ENCODE measurements at places on chromosomes 5 and 9.

GRCh38 chr9:129459547-129460322, 161.2 kb downstream of the C9orf50 start:
- DNase-seq = peak; percentile 69

DNA sequence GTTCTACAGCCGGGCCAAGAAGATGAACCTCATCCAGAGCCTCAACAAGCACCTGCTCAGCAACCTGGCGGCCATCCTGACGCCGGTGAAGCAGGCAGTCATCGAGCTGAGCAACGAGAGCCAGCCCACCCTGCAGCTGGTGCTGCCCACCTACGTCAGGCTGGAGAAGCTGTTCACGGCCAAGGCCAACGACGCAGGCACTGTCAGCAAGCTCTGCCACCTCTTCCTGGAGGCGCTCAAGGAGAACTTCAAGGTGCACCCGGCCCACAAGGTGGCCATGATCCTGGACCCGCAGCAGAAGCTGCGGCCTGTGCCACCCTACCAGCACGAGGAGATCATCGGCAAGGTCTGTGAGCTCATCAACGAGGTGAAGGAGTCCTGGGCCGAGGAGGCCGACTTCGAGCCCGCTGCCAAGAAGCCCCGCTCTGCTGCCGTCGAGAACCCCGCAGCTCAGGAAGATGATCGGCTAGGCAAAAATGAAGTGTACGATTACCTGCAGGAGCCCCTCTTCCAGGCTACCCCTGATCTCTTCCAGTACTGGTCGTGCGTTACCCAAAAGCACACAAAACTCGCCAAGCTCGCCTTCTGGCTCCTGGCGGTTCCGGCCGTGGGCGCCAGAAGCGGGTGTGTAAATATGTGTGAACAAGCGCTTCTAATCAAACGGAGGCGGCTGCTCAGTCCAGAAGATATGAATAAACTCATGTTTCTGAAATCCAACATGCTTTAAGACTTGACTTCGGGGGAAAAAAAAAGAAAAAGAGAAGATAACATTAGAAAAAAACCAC, 28.5 kb downstream of the AMBP start:
- DNase-seq = no peak

DNA sequence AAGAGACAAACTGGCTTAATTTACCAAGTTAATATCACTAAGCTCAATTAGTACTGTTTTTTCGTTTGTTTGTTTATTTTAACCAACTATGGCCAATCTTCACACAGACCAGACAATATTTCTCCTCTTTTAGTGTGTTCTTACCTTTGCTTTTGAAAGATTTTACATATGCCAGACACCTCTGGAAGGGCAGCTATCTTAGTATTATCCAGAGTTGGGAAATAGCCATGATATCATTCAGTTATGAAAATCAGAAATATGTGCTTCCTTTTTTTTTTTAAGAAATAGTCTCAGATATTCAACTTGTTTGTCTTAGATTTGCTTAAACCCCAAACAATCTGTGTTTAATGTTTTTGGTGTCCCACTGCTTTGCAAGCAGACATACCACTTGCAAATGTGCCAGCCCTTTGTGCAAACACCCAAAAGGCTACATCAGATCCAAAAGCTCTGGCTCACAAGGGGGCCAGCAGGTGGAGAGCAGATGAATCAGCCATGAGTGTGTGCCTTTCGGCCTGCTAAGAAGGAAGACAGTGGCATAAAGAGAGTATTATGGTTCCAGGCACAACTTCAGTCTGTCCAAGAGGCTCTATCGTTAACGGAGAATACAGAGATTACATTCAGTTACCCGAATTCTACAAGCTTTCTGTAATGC, 147.6 kb downstream of the EFNA5 start:
- no peak for DNase-seq

DNA sequence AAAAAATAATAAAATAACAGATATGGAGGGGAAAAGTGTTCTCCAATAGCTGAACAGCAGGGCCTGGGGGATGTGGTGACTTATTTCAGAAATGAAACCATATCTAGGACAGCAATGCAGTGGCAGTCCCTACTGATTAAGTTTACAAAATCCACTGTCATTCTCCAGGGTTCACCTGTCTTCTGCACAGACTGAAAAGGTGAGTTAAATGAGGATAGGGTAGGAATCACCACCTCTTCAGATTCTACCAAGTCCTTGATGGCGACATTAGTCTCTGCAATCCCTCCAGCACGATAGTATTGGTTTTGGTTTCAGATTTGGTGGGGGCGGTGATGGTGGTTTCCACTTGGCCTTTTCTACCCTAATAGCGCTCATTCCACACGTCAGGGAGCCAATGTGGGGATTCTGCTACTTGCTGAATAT, 32.3 kb upstream of the NPM1 start:
- DNase-seq = no peak

DNA sequence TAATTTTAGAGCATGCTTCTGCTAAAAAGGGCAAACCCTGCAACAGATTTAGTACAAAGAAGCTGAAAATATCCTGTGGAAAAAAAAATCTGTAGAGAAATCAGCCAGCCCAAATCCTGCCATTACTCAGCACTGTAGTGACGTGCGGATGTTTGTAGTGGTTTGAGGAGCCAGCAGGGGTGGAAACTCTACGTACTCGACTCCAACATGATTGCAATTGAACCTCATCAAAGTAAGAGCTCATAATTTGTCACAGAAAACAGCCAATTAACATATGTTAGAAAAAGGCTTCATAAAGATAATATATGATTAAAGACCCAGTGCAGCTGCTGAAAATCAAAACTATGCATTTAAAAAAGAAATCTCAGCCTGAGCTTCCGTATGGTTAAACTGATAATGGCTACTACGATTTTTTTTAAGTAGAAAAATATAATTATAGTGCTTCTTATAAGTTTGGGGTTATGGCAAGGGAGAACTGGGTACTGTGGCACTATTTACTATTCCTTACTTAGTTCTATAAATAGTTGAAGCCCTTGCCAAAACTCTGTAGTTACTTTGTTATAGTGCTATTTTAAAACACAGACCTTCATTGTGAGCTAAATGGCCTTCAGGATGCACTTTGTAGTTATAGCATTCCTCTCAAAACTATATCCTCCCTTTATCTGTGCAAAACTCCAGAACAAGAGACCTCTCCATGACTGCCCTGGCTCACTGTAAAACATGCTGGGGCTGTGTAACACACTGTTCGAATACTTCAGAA, 49.4 kb downstream of the MEF2C start:
- DNase-seq = no peak

DNA sequence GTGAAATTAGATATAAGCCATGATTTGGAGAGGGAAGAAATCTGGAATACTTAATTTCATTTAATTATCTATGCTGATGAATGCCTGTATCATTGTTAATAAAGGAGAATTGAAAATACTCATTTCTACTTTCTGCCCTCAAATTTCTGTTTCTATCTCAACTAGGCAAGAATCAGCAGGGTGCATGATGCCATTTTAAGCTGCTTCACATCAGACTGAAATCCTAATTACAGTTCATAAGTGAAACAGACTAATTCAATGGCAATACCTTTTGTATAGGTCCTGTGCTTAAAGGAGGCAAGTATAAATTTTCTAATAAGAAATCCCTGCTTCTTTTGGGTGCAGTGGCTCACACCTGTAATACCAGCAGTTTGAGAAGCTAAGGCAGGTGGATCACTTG, 22.3 kb upstream of the TAL2 start:
- DNase-seq = no peak

- DNase-seq = no peak
Measured at GRCh38 chr5:76718381-76718832, 2.5 kb downstream of the F2R start.

DNA sequence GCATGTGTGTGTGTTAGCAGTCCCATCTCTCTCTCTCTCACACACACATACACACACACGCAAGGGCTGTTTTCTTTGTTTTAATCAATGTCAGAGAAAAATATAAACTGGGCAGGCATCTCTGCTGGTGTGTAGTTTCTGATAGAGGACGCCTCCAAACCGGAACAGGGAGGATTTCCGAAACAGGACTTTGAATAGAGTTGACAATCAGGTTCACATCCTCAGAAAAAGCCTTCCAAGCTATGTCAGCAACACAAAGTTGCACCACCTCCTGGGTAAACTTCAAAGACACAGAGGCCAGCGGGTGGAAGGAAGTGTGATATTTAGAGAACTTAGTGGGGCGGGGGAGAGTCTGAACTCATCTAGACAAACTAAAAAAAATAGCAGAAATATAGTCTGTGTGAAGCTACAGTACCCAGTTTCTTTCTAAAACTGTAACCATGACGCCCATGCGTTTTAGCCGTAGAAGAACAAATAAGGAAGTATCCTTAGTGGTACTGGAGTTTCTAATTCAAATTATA, 1.2 kb downstream of the ST8SIA4 start:
- peak; percentile 4 for DNase-seq

- DNase-seq = no peak
Measured at GRCh38 chr5:138354926-138355378, 2.5 kb downstream of the KDM3B start.

- no peak for DNase-seq
Measured at GRCh38 chr5:59140133-59140532, 557.3 kb downstream of the RAB3C start.

DNA sequence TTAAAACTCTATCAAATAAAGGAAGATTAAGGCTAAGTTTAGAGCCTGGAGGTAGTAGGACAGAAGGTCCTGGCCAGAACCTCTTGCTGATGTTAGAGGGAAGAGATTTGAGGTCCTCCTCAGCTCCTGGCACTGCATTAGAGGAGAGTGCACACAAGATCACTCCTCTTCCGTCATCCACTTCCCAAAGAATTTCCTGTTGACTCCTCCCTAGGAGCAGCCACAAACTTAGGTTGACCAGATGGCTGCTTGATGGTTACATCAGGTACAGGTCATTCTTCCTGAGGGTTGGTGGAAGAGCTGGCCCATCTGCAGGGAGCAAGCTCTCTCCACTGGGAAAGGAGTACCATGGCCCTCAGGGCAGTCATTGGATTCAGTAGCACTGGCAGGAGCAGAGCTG, 93.9 kb upstream of the IL33 start:
- no peak for DNase-seq

DNA sequence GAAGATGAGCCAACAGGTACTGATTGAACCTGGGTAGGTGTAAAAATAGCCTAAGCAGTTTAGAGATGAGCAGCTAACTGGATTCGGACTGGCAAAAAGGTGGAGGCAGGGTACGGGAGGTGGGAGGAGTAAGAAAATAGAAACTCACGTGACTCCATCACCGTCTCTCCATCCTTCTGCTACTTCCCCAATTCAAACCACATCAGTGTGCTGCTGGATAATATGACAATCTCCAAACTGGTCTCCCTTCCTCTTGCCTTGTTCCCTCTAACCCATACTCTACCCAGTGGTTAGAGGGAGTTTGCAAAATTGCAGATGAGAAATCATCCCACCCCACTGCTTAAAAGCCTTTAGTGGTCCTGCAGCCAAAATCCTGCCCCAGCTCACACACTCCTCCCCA, 42.7 kb downstream of the RIGI start:
- DNase-seq = no peak

DNA sequence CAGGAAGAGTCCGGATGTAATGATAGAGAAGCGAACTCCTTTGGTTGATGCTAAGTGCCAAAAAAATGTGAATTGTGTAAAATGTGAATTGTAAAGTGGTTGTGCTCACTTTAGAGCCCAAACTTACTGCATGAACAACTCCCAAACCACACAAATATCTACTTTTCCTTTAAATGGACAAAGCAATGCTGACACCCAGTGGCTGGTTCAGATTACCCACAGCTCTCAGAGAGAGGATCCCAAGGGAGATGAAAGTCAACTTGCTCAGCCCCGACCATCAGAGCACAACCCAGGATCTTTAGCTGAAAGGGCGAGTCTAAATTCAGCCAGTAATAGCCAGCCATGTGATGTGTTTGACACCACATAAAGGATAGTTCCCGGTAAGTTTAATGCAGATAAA, 133.7 kb downstream of the NMUR2 start:
- DNase-seq = no peak

DNA sequence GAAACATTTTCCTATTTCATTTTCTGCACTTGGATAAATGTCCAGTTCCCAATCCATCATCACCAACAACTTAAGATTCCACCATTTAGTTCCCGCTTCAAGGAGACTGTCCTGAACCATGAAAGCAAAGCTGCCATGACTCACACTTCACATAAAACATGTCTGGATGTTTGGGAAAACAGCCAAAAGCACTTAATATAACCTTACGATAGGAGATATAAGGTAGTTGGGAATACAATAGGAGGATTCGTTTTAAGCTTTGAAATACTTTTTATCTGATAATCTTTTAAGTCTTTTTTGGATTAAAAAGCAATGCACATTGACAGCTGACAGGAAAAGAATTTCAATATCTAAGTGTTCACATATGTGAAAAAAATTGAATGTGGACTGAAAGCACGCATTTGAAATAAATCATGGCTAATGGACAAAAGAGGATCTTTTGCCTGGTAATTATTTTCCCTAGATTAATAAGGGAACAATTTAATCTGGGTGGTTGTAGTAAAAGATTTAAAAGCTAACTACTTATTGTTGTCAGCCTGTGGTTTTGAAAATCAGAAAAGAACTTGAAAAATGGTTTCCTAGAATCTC, 17.3 kb upstream of the TGFBI start:
- peak; percentile 5 for DNase-seq

- DNase-seq = no peak
Measured at GRCh38 chr9:18215626-18216025, 258.3 kb upstream of the ADAMTSL1 start.

DNA sequence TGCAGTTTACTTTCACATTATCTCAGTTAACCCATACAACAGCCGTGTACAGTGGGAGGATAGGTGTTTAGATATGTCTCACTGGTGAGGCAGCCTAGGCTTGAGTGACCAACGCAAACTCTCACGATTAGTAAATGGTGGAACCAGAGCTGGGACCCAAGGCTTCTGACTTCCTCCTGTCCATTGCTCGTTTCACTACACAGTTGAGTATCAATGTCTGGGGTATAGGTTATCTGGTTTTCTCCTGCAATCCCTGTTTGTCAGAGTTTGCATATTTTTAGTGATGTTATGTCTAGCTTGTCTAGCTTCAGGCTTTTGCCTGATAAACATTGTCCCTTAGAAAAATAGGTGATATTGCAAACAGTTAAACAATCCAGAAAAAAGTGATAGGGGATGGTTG, 62.6 kb downstream of the NUP214 start:
- DNase-seq = no peak

DNA sequence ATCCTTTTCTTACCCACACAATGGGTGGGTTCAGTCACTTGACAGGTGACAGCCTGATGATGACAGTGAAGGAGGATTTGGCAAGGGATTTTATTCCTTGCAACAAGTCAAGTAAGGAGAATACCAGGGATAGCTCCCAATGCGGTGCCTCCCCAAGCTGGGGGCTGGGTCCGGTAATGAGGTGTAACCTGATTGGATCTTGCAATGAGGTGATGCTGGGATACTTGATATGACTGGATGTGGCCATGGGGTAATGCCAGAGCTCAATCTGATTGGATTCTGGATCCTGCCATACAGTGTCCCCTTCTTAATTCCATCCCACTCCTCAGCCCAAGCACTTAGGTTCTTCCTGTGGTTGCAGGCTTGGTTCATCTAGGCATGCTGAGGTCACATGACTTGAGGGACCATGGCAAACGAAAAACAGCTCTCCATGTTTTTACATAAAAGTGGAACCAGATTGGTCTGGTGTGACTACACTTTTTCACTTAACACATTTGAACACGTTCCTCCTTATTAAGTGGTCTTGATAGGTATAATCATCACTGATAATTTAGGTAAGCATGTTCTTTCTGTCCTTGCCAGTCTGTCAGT, 181.1 kb downstream of the PDZD2 start:
- DNase-seq = no peak
